ENCODE measurements at places on chromosomes 7 and 10.

DNA sequence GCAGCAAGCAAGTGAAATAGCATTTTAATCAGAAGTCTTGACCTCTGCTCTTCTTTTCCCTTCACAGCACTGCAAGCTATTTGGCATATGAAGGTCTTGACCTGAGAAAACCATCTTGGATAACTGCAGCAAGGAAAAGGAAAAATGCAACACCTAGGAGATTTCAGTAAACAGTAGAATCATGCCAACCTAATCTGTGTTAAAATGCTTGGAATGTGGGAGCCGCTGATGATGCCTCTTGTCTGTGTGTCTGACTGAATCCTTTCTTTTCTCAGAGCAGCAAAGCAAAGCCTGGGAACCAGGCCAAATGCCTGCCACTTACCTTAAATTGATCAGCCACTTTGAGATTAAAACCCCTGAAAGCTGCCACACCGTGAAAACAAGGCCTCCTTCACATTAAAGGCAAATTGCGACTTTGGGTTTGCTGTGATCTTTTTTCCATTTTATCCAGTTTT lies 80.4 kb upstream of the CDK6 start:
- no peak for DNase-seq

- no peak for DNase-seq
Measured at GRCh38 chr10:93215312-93215711, 141.6 kb downstream of the CYP26A1 start.

- no peak for DNase-seq
Measured at GRCh38 chr10:117005527-117006055, 604 bp upstream of the SHTN1 start.

GRCh38 chr10:103382769-103383168 lies 13.5 kb downstream of the ATP5MK start:
- DNase-seq: no peak

- no peak for DNase-seq
Measured at GRCh38 chr10:126218174-126218573, 170.1 kb downstream of the ADAM12 start.

- DNase-seq: no peak
Measured at GRCh38 chr10:122310311-122311050, 39.4 kb downstream of the BTBD16 start.

DNA sequence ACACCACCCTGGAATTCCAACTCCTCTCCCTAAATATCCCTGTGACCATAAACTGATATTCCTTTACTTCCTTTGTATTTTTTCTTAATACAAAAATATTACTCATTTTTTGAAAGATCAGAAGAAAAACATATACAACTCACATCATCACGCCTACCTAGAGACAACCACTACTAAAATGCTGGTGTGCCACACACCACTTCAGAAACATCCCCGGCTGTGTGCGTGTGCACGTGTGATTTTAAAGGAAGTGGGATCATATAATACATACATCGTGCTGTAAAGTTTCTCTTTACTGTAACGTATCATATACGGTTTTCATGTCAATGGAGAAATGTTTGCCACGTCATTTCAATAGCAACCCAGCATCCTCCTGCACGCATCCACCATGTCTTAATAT lies 76.5 kb downstream of the ITIH5 start:
- no peak for DNase-seq

- no peak for DNase-seq
Measured at GRCh38 chr10:99981581-99982199, 28.1 kb downstream of the DNMBP start.

DNA sequence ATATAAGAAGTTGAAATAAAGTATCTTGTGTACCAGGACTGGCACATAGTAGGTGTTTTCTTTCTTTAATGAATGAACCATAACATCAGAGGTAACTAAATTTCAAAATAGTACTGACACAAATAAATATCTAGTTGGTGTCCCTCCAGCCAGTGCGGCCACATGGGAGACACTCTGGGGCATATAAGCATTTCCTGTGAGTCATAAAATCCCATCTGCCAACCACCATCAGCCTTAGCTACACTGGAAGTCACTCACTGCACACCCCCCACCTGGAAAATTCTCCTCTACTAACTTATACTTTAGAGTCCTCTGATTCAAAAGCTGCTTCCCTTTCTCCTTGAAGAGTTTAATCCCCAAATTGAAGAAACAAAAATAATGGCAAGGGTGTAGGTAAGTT lies 32.5 kb downstream of the DYDC1 start:
- DNase-seq: no peak

DNA sequence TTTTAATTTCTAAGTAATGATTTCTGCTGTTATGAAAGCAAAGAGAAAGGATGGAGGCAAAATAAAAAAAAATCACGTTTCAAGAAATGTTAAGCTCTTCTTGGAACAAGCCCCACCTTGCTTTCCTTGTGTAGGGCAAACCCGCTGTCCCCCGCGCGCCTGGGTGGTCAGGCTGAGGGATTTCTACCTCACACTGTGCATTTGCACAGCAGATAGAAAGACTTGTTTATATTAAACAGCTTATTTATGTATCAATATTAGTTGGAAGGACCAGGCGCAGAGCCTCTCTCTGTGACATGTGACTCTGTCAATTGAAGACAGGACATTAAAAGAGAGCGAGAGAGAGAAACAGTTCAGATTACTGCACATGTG lies 2.4 kb downstream of the ADRB1 start:
- DNase-seq: no peak

DNA sequence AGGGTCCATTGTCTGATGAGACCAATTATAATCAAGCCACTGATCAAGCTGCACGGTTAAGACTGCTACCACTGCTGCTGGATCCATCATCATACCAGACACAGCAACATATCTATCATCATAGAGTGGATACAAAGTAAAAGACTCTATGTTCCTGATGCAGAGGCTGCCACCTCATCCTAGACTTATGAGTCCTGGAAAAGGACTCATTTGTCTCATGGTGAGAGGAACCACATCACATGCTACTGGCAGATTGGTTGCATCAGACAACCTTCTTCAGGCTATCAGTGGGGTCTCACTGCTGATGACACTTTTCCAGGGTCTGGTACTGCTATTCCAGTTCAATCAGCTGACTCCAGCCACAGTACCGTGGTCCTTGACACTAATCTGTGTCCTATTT lies 79.0 kb downstream of the ABI1 start:
- no peak for DNase-seq

GRCh38 chr10:28704464-28705161 lies 27.3 kb downstream of the BAMBI start:
- no peak for DNase-seq

DNA sequence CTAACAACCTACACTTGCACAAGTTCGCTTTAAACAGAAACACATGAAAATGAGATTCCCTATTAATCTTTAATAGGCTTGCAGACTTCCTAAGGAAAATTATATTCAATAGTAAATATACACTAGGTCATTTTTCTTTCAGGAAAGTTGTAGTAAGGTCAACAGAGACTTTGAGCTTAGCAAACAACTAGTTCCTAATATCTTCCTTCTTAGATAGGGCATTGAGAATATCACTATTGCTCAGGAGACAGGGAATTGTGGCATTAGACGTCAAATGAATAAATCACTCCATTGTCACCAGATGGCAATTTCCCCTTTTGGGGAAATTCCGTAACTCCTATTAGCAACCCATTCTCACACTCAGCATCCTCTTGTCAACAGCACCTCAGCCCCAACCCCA lies 164.9 kb downstream of the GFRA1 start:
- no peak for DNase-seq

GRCh38 chr7:133411395-133411794 lies 158.5 kb downstream of the EXOC4 start:
- no peak for DNase-seq

DNA sequence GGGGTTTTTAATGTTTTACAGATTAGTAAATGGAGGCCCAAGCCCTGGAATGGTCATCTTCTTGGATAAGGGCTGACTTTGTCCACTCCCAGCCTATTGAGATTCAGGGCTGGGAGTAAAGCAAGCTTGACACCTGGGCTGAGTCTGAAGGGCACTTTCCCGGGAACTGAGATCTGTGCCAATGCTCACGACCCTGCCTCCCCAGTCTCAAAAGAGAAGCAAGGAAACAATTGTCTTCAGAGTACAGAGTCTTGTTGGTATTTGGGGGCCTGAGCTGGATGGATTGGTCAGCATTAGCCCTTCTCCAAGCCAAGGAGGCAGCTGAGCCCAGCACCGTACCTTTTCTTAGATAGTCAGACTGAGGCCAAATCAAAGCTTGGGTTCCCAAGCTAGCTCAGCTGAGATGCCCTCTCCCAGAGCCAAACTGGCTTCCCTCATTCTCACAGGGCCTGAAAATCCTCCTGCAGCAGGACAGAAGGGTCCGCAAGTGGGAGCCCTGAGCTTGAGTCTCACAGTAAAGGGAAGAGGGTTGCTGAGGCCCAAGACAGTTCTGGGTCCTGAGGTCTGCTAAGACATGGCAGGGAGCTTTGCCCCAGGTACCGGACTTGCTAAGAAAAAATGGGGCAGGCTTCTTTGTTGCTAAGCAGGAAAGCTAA lies 3.7 kb downstream of the DDIT4 start:
- DNase-seq: no peak

- no peak for DNase-seq
Measured at GRCh38 chr7:79272938-79273337, 180.5 kb downstream of the MAGI2 start.

DNA sequence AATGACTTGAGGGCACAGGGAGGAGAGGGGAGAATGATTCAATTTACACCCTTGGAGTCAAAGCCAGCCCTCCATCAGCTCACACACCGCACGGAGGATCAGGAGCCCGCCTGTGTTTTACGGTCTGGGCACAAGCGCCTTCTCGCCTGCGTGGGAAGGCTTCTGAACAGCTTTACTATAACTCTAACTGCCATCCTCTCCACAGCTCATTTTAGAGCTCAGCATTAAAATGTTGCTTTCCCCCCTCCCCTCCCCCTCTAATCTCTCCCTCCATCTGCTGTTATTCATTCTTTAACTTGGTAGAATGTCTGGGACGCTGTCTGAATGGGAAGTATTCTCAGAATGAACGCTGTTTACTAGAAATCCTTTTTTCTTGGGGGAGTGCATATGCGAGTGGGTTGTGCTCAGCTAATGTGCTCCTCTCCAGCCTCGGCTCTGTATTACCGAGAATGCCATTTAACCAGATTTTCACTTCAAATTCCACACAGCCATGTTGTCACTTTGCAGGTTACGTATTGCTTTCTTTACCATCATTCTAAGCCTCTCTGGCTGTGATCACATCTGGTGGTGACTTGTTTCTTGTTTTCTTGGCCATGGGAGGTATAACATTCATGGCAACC lies 140.1 kb downstream of the GFRA1 start:
- no peak for DNase-seq

GRCh38 chr7:19991936-19992335 lies 218.5 kb upstream of the TMEM196 start:
- no peak for DNase-seq

GRCh38 chr10:103265717-103266329 lies 11.1 kb upstream of the INA start:
- peak; percentile 45 for DNase-seq

- no peak for DNase-seq
Measured at GRCh38 chr10:122931088-122931906, 20.9 kb downstream of the FAM24A start.

Measured in left ventricle myocardium superior (tissue), 1 donor.